ENCODE measurements at places on chromosomes 7 and 10.
A peak's percentile ranks its signal among the peaks of the same experiment; 100 is the strongest.

- DNase-seq, result peak; percentile 46
Measured at GRCh38 chr7:50308532-50309385, 4.2 kb downstream of the IKZF1 start.

DNA sequence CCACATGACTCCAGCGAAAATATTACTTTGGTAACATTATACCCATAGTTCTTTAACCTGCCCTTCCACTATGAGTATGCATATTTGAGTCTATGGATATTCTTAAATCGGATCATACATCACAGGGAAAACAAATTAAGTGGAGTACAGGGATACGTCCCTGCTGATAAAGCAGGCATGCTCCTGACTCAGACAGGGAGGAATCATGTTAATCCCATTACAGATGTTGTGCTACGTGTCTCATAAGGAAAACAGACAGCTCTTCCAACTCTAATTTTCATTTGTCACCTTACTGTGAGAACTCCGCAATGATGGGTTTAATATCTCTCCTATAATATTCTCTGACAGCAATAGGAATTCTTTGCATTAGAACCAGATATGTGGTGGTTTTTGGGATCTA is 469.5 kb upstream of the POM121L12 start:
- no peak for DNase-seq

DNA sequence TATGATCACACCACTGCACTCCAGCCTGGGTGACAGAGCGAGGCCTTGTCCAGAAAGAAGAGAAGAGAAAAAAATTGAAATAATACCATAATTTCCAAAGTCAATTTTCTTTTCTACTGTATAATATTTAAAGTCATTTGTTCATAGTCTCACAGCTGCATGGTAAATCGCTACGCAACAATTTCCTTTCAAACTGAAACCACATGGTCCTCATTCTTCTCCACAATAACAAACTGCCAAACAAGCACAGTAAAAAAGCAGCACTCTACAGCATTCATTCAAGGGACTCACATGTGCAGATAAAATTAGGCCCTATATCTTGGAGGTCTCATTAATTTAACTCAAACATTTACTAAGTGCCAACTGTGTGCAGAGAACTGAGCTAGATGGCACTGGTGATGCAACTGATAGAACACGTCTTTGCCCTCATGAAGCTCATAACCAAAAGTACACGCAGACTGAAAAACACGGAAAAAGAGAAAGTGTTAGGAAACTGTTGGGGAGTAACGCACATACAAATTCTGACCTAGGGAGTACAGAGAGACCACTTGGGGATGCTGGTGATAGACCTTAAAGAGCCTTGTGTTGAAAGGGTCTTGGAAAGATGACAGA is 68.4 kb upstream of the SRRM3 start:
- DNase-seq, result no peak

- peak; percentile 77 for DNase-seq
Measured at GRCh38 chr10:114821293-114821914, at the start of gene FHIP2A. FHIP2A (plus strand) TSS chr10:114821780; CDS start chr10:114822079, 299 bp downstream.

- DNase-seq, result no peak
Measured at GRCh38 chr7:40833191-40833887, 698.5 kb downstream of the SUGCT start.

DNA sequence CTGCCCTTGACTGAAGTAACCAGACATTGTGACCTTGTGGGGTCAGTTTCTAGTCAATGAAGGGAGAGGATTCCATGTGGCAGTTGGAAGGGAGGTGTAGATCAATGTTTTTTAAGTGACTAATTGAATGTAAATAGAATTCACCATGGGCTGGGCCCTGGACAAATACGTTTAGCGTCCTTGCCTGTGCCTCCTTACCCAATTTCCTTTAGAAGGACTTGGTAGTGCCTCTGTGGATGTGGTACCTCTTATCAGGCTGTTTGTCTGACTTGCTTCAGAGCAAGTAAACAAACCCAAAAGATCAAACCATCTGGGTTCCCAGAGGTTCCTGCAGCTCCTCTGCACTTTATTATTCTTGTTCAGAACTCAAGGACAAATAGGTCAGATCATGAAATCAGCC is 4.3 kb upstream of the KAT6B start:
- no peak for DNase-seq

DNA sequence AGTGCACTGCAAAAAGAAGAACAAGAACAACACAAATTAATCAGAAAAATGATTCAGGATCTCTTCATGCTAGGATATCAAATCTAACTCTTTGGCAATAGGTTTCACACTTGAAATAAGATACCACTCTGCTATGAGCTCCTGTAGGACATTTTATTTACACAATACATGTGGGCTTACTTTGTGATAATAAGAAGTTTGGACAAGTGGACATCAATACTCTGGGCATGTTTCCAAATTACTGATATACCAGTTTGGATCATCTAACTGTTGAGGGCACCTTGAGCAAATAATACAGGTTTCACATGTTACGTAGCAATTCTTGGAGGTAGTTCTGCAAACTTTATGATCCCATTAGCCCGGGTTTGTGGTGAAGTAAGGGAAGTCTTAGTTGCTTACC is 59.8 kb downstream of the CPVL start:
- no peak for DNase-seq

GRCh38 chr7:131656980-131657723 is 100.7 kb upstream of the PODXL start:
- DNase-seq, result no peak

GRCh38 chr7:92057375-92057774 is 76.9 kb downstream of the CYP51A1 start:
- no peak for DNase-seq

Measured in CD4-positive, alpha-beta T cell treated with Interleukin-4 for 4 hours (primary cell).